ENCODE measurements at places on chromosomes 7 and 10. TPM values are rescaled to one million over a fixed set of nuclear protein-coding genes. Genes with fewer than 3 reads are reported as not detected.
A peak's percentile ranks its signal among the peaks of the same experiment; 100 is the strongest.

DNA sequence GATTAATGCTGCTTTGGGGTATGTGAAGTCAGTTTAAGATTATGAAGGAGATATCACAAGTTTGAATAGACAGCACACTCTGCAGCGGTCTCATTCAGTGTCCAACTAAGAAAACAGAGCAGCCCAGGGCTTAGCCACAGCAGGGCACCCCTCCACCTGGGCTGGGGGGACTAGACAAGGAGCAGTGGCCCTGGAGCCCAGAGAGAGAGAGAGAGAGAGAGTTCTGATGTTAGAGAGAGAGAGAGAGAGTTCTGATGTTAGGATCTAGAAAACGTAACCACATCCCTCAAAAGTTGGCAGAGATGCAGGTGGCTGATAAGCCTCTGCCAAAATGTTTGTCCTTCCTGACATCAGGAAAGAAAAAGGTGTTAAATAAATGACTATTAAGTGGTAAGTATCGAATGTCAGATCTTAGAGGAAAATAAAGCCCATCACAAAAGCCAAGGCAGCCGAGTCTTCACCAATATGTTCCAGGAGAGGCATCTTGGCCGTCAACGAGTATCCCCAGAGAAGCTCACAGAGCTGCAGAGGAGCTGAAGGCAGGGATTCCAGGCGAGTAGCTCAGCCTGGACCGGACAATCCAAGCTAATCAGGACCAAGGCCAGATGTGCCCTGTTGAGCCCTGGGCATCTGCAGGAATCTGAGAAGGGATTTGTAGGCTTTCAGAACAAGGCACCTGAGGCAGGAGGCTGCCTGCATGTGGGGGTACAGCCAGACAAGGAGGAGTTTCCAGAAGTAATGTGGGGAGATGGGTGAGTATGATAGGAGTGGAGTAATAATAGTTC lies 150.1 kb upstream of the TCF7L2 start:
- H3K4me3 ChIP-seq = no peak overlapping the region
- DNase-seq = no peak
- no peaks in the 10 kb centered on the region for H3K4me1 ChIP-seq
- no peak overlapping the region for H3K27ac ChIP-seq
- H3K36me3 ChIP-seq = no peaks in the 10 kb centered on the region

DNA sequence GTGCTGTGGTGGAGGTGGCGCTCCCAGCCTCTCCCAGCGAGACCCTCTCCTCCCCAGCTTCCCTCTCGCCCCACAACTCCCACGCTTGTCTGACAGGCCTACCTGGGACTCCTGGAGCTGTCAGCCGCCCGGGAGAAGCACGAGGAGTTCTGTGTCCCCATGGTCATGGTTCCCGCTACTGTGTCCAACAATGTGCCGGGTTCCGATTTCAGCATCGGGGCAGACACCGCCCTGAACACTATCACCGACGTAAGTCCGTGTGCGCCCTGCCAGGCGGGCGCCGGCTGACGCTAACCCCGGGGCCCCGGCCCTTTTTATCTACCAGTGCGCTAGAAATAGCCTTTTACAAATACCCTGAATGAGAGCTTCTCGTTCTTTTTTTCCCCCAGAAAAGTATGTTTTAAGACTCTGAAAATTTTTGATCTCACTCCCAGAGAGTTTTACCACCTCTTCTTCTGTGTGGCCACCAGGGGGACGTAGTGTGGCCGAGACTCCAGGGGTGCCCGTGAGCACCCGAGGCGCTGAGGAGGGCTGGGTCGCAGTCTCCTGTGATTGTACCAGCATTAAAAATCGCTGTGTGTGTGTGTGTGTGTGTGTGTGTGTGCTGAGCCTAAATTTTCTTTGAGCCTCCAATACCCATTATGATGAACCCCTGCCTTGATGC lies 52.6 kb downstream of the PFKP start:
- H3K4me1 ChIP-seq = no peaks in the 10 kb centered on the region
- H3K36me3 ChIP-seq = peaks cover 26% of the 10 kb centered on the region
- DNase-seq = no peak
- no peak overlapping the region for H3K27ac ChIP-seq
- no peaks in the 10 kb centered on the region for H3K27me3 ChIP-seq

- DNase-seq = no peak
- no peak overlapping the region for H3K4me3 ChIP-seq
- no peaks in the 10 kb centered on the region for H3K4me1 ChIP-seq
- H3K27me3 ChIP-seq = no peaks in the 10 kb centered on the region
These were observed 476.9 kb downstream of the KCNMA1 start for GRCh38 chr10:77160679-77161078.

- H3K27ac ChIP-seq = peak overlapping the region; percentile 8
- peak; percentile 78 for DNase-seq
- no peak overlapping the region for H3K4me3 ChIP-seq
- no peaks in the 10 kb centered on the region for H3K4me1 ChIP-seq
- H3K36me3 ChIP-seq = no peaks in the 10 kb centered on the region
These were observed 10.4 kb downstream of the GRM3 start for GRCh38 chr7:86653919-86654659.

GRCh38 chr7:133696056-133696455 lies 431.1 kb upstream of the LRGUK start:
- no peak overlapping the region for H3K27ac ChIP-seq
- H3K4me1 ChIP-seq = no peaks in the 10 kb centered on the region
- no peaks in the 10 kb centered on the region for H3K36me3 ChIP-seq
- H3K27me3 ChIP-seq = no peaks in the 10 kb centered on the region

GRCh38 chr7:137934176-137934826 lies 67.6 kb downstream of the CREB3L2 start:
- no peak for DNase-seq
- H3K27ac ChIP-seq = no peak overlapping the region
- no peak overlapping the region for H3K4me3 ChIP-seq
- H3K27me3 ChIP-seq = no peaks in the 10 kb centered on the region
- peaks cover 49% of the 10 kb centered on the region for H3K4me1 ChIP-seq
- no peaks in the 10 kb centered on the region for H3K36me3 ChIP-seq

DNA sequence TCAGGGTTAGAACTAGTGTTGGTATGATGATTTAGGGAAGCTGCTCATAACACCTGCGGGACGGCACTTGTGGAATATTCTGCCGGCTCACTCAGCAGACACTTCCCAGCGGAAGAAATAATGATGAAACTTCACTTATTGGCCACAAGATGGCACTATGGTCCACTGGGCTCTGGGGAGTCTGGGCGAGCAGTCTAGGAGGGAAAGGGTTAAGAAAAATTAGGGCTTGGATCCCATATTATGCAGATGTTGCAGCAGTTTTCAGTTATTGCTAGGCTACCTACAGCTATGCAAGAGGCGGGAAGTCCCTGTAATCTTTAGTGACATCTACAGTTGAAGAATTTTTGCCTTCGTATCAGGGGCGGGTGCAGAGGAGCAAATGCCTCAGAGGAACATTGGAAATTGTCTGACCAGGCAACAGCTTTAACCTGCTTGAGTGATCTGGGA lies 238.7 kb upstream of the PRSS58 start:
- H3K27me3 ChIP-seq = no peaks in the 10 kb centered on the region
- no peaks in the 10 kb centered on the region for H3K36me3 ChIP-seq
- DNase-seq = no peak

DNA sequence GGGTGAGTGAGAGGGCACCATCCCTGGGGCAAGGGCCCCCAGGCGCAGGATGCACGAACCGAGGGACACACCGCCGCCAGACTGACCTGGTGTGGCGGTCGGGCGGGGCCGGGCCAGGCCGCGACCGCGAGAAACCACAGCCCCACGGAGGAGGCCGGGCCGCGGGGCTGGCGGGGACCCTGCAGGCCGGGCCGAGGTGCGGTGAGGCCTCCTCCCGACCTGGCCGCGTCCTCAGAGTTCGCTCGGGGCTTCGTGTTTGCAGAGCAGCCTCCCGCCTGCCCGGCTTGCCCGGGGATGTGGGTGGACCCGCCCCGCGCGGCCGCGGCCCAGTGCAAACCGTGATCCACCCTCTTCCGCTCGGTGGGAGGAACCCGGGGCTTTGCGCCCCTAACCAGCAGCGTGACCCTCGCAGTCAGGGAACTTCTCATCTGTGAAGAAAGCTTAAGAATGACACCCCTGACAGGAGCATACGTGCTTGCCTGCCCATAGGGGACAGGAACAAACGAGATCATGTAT lies 20.6 kb upstream of the HOXA13 start:
- H3K36me3 ChIP-seq = no peaks in the 10 kb centered on the region
- no peak for DNase-seq
- H3K27me3 ChIP-seq = peaks cover 42% of the 10 kb centered on the region
- H3K27ac ChIP-seq = no peak overlapping the region
- no peak overlapping the region for H3K4me3 ChIP-seq

GRCh38 chr7:116779216-116779615 lies 83.2 kb upstream of the CAPZA2 start:
- no peak for DNase-seq
- H3K4me3 ChIP-seq = no peak overlapping the region
- H3K27me3 ChIP-seq = no peaks in the 10 kb centered on the region
- no peaks in the 10 kb centered on the region for H3K36me3 ChIP-seq

- no peak overlapping the region for H3K4me3 ChIP-seq
- no peaks in the 10 kb centered on the region for H3K36me3 ChIP-seq
- no peaks in the 10 kb centered on the region for H3K27me3 ChIP-seq
- no peak for DNase-seq
These were observed 217.1 kb downstream of the DIP2C start for GRCh38 chr10:472241-472910.

GLI3 gene
- 10.1 TPM for total RNA-seq

ANKRD7 gene
- 6.8 TPM for total RNA-seq

SLC26A3 gene
- 0.45 TPM for total RNA-seq

FAM180A gene
- 3.0 TPM for total RNA-seq

PARD3 gene
- total RNA-seq = 48.6 TPM

HMX2 gene
- total RNA-seq = not detected

NUDT13 gene
- 4.1 TPM for total RNA-seq

ARF5 gene
- total RNA-seq = 156 TPM

Data from thyroid gland (tissue), 4 donors.